ENCODE measurements at places on chromosomes 1 and 21. TPM values are rescaled to one million over a fixed set of nuclear protein-coding genes. Genes with fewer than 3 reads are reported as not detected.

The NPL gene
- total RNA-seq, result 0.36 TPM

The TINAGL1 gene
- total RNA-seq, result 0.56 TPM

The FAM3B gene
- not detected for total RNA-seq

The LMOD1 gene
- total RNA-seq, result 53.2 TPM

The NUAK2 gene
- 8.1 TPM for total RNA-seq

The STUM gene
- total RNA-seq, result not detected

The BRINP2 gene
- total RNA-seq, result not detected

The CD2 gene
- total RNA-seq, result not detected

- DNase-seq, result no peak
Observed at GRCh38 chr1:181257117-181257516, 168.6 kb downstream of the IER5 start.

DNA sequence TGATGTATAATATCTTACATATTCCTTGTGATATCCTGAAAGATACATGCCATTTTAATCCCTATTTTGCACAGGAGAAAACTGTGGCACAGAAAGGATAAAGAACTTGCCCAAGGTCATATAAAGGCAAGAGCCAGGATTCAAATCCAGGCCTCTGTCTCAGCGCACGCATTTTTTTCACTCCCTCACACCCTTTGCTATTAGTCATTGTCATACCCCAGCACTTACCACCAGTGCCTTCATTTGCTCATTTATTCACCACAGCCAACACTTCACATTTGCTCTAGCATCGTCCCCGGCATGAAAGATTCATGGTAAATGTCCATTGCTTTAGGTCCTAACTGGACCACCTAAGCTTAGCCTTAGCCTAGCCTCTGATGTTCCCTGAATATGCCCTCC, 14.2 kb downstream of the ALX3 start:
- no peak for DNase-seq

DNA sequence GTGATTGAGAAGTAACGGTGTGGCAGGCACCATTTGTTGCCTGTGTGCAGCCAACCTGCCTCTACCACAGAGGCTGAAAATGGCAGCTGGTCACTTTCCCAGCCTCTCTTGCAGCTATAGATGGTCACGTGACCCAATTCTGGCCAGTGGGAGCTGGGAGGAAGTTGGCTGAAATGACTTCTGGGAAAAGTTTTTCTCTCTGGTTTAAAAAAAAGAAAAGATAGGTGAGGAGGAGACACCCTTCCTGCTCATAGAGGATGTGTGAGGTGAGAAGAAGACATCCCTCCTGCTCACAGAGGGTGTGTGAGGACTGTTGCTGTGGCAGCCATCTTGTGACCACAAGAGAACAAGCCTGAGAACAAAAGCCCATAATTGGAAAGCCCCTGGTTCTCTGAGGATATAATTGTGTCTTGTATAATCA, 122.8 kb downstream of the SYF2 start:
- DNase-seq, result no peak

GRCh38 chr1:25908161-25908560, 1.9 kb upstream of the STMN1 start:
- no peak for DNase-seq

DNA sequence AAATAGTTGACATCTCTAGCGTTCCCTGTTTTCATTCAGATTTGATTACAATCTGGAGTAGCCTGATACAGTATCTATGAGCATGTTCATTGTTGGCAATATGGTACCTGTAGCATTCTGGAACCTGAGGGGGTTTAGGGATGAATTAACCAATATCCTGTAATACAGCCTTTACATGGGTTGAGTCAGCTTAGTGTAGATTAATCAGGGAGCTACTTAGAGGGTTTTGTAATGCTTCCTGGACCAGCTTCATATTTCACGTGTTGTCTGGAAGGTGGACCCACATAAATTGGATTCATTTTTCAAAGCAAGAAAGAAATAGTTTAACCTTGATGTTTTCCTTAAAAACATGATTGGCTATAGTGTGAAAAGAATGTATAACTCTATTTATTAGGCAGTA, 3.6 kb downstream of the OTUD3 start:
- peak; percentile 38 for DNase-seq

DNA sequence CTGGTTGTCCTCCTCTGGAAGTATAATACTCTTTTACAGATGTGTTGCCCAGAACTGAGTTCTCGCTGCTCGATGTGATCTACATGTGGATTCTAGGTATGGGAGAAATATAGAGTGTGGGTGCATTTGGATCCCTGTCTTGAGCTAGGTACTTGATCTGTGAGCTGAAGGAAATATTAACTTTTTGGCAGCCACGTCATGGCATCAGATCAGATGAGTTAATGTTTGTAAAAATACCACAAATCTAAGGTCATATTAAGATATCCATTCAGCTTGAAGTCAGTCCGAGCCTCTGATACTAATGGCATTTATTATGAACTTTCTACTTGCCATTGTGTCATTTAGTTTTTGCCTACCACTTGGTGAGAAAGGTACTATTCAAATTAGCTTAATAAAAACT, 24.6 kb downstream of the MAPKAPK2 start:
- DNase-seq, result no peak

Data from IMR-90 (cell line).